ENCODE measurements at places on chromosomes 12 and 14. TPM values are rescaled to one million over a fixed set of nuclear protein-coding genes. Genes with fewer than 3 reads are reported as not detected.

The CCDC196 gene
- total RNA-seq: not detected

The BTG1 gene
- total RNA-seq: 81.8 TPM

- no peak for DNase-seq
These were observed 6.8 kb downstream of the SIX1 start for GRCh38 chr14:60642270-60643140.

GRCh38 chr12:81337886-81338285 is 260.0 kb downstream of the ACSS3 start:
- DNase-seq: no peak

DNA sequence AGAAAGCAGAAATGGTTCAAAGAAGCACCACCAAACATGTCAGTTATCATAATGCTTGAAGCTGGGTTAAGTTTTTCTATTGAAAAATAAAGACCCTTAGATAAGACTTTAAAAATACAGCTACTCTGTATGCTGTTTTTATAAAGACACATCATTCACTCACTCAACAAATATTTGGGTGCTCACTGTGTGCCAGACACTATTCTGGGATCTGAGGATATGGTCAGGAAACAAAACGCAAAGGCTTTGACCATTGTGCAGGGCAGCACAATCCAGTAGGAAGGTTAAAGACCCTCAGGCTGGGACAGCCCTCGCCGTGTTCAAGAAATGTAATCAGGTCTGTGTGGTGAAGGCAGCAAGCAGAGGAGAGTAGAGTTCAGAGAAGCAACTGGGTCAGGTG is 38.0 kb upstream of the DPY19L2 start:
- DNase-seq: no peak

DNA sequence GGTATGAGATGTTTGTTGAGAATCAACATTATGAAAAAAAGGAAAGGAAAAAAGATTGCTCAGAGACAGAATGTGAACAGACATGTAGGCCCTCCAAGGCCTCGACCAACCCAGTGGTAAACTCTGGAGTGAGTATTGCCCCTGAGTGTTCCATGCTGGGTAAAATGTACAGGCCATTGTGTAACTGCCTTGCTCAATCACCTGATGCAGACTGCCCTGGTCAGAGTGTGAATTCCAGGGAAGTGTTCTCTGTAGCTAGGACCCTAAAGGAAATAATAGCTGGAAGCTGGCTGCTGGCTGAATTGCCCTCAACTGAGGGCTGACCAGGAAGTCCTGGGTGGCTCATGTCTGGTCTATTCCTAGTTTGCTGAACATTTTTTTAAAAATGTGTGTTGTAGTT is 1081.4 kb upstream of the LRFN5 start:
- no peak for DNase-seq

- DNase-seq: peak; percentile 59
These were observed 203.8 kb downstream of the CALM1 start for GRCh38 chr14:90600619-90601018.

DNA sequence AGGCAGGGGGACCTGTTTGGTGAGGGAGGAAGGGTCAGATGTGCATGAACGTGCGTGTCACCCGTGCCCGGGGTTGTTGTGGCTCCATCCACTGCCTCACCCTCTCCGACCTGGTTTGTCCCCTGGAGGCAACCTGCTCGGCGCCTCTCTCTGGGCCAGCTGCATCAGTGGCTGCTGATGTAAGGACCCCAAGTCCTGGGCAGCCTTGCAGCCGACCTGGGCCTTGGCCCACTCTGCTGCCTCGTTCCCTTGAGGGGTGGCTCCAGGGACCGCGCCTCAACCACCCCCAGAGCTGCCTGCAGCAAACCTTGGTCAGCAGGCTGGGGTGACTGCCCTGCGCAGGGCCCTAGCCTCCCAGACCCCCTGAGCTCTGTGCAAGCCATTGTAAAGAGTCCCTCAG is 351.7 kb downstream of the TMEM121 start:
- peak; percentile 56 for DNase-seq

DNA sequence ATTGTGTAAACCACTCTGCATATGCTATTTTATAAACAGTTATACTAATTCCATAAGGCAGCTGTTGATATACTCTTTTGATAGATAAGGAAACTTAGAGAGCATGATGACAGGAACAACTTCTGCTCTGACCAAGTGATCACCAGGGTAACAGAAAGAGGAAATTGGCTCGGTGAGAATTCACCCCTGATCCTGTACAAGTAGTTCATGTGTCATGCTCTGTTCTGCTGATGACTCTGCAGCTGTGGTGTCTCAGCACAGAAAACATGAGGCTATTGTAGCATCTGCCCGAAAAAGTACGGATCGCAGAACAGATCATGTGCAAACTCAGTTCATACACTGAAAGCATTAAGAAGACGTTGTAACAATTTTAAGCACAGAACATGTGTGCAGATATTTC is 345.0 kb downstream of the LRIG3 start:
- DNase-seq: no peak

The ANKS1B gene
- total RNA-seq: 37.1 TPM

DNA sequence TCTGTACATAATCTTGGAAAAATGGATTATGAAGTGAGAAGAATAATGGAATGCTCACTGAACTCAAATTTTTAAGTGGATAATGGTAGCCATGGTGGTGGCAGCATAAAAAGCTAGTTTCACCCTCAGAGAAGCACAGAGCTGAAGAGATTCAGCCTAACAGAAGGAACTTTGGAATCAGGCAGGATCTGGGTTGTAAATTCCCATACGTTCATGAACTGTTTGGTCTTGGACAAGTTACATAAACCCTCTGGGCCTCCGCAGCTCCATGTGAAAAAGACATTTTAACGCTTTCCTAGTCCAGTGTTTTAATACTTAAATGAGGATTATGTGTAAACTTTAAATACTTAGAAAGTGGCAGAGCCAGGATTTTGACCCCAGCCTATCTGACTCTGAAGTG is 26.6 kb downstream of the JKAMP start:
- no peak for DNase-seq

GRCh38 chr14:90536511-90537191 is 139.8 kb downstream of the CALM1 start:
- DNase-seq: no peak

- no peak for DNase-seq
These were observed 325.9 kb upstream of the LRFN5 start for GRCh38 chr14:41280745-41281144.

GRCh38 chr12:13208533-13209435 is 12.3 kb downstream of the EMP1 start:
- DNase-seq: no peak

DNA sequence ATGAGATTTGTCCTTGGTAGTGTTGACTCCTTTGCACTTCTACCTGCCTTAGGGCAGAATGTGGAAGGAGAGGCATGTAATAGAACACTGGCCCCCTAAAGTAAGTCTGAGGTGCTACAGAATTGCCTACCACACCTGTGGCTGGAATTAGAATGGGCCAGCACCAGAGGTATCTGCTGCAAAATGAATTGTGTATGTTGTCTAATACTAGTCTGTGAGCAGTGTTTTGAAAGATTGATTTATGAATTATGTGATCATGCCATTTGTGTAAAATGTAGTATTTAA is 5.7 kb upstream of the STYX start:
- no peak for DNase-seq

- no peak for DNase-seq
These were observed 56.5 kb upstream of the CDKL1 start for GRCh38 chr14:50452979-50453705.

DNA sequence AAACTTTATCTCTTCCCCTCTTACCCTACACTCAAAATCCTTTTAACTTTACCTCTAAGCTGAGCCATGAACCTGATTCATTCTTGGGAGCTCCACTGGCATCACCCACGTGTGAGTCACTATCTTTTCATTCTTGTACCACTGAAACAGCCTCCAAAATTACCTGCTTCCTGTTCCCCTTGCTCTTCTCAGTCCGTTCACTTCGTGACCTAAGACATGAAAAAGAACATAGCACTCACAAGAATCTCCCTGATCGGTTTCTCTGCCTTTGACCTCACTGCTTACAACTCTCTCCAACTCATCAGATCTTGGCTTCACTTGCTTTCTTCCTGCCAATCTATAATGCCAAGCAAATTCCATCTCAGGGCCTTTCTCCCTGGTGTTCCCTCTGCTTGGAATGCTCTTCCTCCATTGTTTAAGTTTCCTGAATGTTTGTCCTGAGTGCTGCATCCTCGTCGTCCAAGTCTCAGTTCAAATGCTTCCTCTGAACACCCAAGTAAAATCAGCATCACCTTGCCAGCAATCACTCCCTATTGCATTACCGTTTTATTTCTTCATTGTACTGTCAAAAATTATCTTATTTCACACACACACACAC is 9.2 kb downstream of the GLIPR1 start:
- DNase-seq: no peak

The PLCZ1 gene
- total RNA-seq: not detected

DNA sequence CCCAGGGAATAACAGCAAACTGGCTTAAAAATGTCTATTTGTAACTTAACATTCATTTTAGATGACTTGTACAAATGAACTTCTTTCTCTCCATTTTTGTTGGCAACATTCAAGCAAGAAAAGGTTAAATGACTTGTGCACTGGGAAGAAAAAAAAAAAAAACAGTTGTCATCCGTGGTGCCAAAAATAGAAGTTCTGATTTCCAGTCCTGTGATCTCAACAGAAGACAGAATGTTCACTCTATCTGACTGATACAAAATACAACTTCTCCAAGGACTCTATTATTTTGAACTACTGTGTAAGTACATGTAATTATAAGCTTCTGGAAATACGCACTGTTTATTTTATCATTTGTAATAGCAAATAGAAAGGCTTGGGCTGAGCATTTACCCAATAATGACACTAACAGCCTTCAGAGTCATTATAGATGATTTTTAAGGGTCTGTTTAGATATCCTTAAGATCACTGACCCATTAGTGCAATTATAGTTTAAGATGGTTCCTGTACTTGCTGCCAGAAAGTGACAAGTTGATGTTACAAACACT is 59.9 kb downstream of the LIN7A start:
- DNase-seq: no peak

DNA sequence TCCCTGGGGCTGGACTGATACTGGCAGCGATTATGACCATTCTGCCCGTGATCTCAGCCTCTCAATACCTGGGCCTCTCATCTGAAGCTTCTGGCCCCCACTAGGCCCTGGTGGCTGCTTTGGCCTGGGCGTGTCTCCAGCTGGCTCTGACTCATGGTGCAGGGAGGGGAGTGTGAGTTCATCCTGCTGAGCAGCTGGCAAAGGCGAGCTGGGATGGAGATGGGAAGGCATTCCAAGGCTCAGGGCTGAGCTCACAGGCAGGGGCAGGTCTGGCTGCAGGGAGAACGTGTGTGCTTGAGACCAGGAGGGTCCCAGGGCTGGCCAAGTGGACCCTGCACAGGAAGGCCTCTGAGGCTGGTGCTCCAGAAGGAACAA is 221.8 kb downstream of the TMEM121 start:
- peak; percentile 70 for DNase-seq

DNA sequence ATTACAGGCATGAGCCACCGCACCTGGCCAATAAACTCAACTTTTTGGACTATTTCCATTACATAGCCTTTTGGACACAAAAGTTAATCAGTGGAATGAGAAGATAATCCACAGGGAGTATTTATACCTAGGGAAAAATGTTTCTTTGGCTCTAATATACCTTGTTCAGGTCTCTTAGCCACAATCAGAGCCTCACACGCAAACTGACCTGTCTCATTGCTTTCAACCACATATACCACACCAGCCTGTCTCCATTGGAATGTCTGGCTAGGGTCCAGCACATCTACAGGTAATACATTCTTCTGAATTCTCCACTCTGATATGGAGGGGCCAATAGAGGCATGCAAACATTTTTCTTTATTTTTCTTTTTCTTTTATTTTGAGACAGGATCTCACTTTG is 3.8 kb upstream of the RBMS2 start:
- no peak for DNase-seq

- no peak for DNase-seq
These were observed 71.7 kb upstream of the PRICKLE1 start for GRCh38 chr12:42660968-42661937.

The SLC39A2 gene
- 0.24 TPM for total RNA-seq

DNA sequence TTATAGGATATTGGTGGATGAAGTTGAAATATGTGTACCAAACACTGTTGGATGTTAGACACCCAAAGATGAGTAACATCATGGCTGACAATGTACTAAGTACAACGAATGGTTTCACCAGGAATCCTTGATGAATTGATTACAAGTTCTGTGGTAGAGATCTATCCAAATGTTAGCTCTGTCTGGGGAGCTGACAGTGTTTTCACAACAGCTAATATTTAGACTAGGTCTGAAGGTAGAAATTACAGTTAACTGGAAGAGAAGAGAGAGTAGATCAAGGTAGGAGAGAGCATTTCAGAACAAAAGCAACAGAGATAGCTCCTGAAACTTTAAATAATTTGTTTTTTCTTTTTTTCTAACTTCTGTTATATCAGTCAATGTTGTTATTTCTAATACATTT is 44.9 kb downstream of the DERA start:
- no peak for DNase-seq

- DNase-seq: no peak
These were observed 51.7 kb upstream of the RASSF8 start for GRCh38 chr12:25906651-25907340.

- no peak for DNase-seq
These were observed 1.9 kb downstream of the RESF1 start for GRCh38 chr12:31961137-31961536.

Measured in posterior vena cava (tissue), 2 donors.